ENCODE measurements at places on chromosomes 6 and 20. TPM values are rescaled to one million over a fixed set of nuclear protein-coding genes. Genes with fewer than 3 reads are reported as not detected.

Gene CPNE5
- total RNA-seq: 0.49 TPM

Gene PPP1R16B
- total RNA-seq: 129 TPM

Gene CRIP3
- 0.84 TPM for total RNA-seq

Gene RNF217
- not detected for total RNA-seq

Gene LY6G6F
- total RNA-seq: not detected

Gene OR12D3
- not detected for total RNA-seq

Gene MEI4
- total RNA-seq: not detected

Gene NR2E1
- not detected for total RNA-seq

Gene DNAH8
- not detected for total RNA-seq

Gene KCNK15
- total RNA-seq: not detected

Gene PNPLA1
- total RNA-seq: not detected

Gene BANF2
- total RNA-seq: not detected

Gene CD24
- total RNA-seq: 0.90 TPM
